ENCODE measurements at places on chromosomes 4 and X.

- no peak for DNase-seq
Observed at GRCh38 chr4:1244081-1244977, 4.6 kb downstream of the CTBP1 start.

DNA sequence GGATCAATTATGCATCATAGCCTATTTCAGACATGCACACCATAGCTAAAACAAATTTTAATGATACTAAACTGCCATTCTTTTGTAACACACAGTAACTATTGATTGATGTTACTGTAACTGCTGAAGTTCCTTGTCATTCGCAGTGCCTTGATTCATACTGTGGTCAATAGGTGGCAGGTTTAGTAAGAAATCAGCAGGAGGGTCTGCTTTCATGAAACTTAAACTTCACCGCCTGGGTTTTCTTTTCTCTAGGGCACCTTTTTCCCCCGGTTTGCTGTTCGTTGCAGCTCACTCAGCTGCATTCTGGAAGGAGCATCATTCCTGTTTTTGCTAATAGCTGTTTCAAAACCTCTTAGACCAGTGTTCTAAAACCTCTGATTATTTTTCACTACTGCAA is 88.1 kb downstream of the RPA4 start:
- DNase-seq = no peak

- DNase-seq = no peak
Observed at GRCh38 chr4:40627540-40627939, 2.1 kb downstream of the RBM47 start.

DNA sequence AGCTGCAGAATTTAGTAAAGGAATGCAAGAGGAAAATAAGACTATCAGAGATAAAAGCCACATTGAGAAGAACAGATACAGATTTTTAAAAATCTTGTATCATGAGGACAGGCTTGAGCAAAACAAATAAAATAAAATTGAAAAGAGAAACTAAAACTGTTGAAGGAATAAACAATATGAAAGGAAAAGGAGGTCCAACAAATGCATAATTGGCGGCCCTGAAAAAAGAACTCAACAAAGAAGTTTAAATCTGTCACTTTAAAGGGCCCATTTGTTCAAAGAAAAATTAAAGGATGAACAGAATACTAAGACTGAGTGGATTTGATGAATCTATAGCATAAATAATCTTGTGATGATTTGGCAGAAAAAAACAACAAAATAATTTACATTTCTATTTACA is 36.5 kb downstream of the TMPRSS11B start:
- peak; percentile 7 for DNase-seq

GRCh38 chr4:15470128-15470475 is 420 bp downstream of the CC2D2A start:
- no peak for DNase-seq

- DNase-seq = no peak
Observed at GRCh38 chr4:55442541-55442940, 46.8 kb downstream of the TMEM165 start.

- DNase-seq = no peak
Observed at GRCh38 chr4:148737061-148737770, 295.0 kb upstream of the NR3C2 start.

GRCh38 chrX:152600853-152601633 is 36.7 kb upstream of the GABRQ start:
- DNase-seq = no peak

DNA sequence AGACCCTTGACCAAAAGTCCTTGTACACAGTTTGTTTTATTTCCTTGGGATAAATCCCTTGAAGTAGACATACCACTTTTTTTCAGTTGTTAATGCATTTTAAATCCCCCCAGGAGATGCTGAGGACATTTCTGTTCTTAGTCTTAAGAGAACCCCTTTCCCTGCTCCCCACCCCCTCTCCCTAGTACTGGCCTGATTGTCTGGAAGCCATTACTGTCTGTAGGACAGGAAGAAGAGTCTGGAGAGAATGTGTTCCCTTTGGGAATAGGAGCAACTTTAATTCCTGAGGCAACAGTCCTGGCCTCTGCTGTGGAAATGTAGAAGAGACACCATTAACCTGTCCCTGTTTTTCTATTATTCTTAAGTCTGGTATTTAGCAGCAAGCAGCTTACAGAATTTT is 52.3 kb upstream of the TMEM131L start:
- no peak for DNase-seq

GRCh38 chr4:116926631-116927295 is 158.6 kb downstream of the TRAM1L1 start:
- DNase-seq = no peak

DNA sequence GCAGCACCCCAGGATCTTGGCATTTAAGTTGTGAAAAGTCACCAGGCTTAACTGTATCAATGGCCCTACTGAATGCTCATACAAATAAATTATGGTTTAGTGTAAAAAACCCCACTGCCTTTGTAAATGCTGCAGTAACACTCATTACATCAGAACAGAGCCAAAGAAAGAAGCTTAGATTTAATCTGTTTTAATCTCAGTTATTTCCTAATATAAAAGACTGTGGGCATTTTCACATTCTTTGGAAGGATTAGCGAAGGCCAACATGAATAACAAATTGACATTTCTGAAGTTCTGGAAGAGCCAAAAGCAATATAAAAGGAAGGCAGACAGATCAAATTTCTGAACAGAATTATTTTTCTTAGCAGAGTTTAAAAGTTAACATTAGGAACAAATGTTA is 140.0 kb upstream of the HCCS start:
- no peak for DNase-seq

GRCh38 chrX:71910986-71911730 is 513 bp downstream of the NHSL2 start:
- peak; percentile 42 for DNase-seq

DNA sequence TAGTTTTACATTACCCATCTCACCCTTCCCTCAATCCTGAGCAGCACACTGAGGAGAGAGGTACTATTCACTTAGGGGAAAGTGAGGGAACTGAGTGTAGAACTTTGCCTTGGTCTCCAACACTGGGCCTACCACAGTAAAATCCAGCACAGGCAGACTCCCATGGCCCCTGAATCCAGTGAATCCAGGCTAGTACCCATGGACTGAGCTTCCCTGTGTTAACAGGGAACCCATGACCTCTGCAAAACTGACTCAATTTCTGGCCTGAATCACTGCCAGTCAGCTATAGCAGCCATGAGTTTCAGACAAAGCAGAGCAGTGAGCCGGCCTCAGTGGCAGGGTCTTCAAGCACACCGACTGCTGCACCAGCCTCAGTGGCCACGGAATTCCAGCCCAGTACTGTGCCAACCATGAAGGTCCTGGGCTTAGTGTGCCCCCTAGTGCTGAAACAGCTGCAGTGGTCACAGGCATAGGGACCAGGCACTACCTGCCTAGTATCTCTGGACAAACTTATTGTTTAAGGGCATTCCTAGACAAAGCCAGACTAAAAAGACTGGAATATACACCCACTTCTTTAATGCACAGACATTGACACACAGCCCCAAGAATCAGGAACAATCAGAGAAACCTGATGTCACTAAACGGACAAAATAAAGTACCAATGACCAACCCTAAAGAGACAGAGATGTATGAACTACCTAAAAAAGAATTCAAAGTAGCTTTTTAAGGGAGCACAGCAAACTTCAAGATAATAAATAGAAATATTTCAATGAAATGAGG is 127.4 kb upstream of the RPL34 start:
- DNase-seq = no peak

DNA sequence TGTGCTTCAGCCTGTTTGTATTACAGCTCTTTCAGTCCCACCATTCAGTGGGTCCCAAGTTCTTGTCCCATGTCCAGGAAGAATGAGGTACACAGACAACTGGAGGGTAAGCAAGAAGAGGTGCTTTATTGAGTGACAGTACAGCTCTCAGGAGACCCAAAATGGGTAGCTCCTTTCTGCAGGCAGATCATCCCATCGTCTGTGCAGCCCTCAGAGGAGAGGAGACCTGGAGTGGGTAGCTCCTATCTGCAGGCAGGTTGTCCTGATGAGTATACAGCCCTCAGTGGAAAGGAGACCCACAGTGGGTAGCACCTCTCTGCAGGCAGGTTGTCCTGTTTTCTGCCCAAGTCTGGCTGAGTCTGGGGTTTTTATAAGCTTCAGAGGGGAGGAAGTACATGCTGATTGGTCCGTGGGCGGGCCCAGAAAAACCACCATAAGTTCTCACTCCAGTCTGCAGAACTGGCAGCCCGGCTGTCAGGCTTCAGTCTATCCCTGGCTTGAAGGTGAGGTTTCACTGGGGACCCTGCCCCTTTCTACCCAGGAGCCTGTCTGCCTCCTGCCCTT is 18.0 kb downstream of the GRK4 start:
- no peak for DNase-seq

DNA sequence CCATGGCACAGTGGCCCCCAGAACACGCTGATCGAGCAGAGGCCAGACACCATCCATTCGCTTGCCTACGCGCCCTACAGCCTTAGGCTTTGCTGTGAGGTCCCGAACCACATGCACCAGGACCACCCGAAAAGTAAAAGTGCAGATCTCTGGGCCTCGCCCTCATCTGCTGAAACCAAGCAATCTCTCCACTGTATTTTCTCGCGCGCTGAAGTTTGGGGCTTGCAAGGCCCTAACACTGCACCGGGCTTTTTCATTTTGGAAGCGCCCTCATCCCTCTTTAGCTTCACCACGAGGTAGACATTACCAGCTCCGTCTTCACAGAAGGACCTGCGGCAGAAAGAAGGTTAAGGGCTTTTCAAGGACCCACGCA is 21.2 kb downstream of the NKX3-2 start:
- no peak for DNase-seq

- no peak for DNase-seq
Observed at GRCh38 chrX:38221391-38221929, 789 bp upstream of the SRPX start.

- DNase-seq = no peak
Observed at GRCh38 chrX:68894513-68895340, 65.9 kb downstream of the EFNB1 start.

GRCh38 chr4:145766273-145766672 is 86.3 kb downstream of the C4orf51 start:
- no peak for DNase-seq

DNA sequence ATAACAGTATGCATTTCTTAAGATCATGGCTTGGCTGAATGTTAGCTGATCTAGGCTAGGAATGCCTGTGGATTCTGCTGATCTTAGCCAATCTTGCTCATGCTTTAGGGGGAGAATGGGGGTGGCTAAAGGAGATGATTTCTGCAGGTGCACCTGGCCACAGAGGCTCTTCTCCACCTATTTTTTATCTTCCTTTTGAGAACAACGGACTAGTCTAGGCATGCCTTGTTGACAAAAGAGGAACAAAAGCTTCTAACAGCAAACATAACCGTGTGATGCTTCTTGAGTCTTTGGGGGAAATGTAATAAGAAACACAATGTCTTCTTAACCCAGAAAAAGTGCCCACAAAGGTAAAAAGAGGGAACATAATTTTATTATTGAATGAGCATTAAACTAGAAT is 743.5 kb downstream of the ARAP2 start:
- no peak for DNase-seq

GRCh38 chr4:16967722-16968121 is 69.3 kb upstream of the LDB2 start:
- no peak for DNase-seq

DNA sequence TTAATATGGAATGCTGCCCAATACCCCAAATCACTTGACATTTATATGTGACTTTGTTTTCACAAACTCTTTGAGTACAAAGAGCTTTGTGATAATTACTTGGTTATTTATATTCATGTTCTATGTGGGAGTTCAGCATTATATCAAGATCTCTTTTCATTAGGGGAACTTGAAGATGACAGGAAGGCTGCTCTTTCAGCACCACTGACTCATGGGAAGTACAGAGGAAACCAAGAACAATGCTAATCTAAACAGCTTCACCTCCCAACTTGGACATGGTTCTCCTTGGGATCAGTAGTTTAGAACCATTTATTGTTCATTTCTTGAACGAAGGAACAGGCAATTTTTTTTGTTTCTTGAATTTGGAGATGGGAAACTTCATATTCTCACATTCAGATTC is 184.0 kb upstream of the AFF2 start:
- no peak for DNase-seq

DNA sequence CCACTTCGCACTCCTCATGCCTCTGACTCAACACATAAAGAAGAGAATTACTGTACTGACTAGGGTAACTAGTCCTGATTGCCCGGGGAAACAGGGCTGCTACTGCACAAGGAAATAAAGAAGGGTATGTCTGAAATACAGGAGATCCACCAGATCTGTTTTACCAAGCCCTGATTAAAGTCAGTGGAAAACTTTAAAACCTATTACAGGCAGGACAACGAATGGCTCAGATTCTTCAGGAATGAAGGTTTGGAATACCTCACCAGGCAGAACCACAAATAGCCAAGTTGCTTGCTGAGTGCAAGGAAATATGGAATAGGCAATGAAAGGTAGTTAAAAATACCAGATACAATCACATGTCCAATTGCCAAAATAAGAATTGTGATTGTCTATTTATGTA is 17.3 kb downstream of the LAMTOR3 start:
- DNase-seq = no peak

- no peak for DNase-seq
Observed at GRCh38 chr4:42436928-42437565, 39.8 kb downstream of the SHISA3 start.

DNA sequence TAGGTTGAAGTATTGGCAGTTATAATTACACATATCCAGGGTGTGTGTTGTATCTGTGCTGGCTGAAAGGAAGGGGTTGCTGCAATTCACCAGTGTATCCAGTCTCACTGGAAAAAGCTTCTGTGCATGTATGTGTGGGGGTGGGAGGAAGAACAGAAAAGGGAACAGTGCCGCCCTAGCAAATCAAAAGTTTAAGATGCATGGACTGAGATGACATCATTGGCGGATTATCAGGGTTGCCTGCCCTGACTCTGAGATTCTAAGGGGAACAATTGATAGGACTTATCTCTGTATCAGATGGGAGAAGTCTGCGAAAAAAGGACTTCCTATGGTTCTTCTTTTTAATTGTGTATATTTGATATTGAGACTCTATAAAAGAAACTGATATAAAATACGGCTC is 3.5 kb downstream of the SLC25A43 start:
- no peak for DNase-seq

GRCh38 chr4:7591409-7592053 is 156.8 kb upstream of the PSAPL1 start:
- DNase-seq = no peak

DNA sequence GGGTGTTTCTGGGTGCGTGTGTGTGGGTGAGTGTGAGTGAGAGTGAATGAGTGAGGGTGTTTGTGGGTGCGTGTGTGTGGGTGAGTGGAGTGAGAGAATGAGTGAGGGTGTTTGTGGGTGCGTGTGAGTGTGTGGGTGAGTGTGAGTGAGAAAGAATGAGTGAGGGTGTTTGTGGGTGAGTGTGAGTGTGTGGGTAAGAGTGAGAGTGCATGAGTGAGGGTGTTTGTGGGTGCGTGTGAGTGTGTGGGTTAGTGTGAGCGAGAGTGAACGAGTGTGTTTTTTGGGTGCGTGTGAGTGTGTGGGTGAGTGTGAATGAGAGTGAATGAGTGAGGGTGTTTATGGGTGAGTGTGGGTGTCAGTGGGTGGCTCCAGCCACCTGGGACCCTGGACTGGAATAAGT is 1676.1 kb upstream of the TENM3 start:
- DNase-seq = no peak

Measured in A549 (cell line).